Ascending aorta (tissue), 2 donors: ENCODE measurements at places on chromosomes 3 and 15.

DNA sequence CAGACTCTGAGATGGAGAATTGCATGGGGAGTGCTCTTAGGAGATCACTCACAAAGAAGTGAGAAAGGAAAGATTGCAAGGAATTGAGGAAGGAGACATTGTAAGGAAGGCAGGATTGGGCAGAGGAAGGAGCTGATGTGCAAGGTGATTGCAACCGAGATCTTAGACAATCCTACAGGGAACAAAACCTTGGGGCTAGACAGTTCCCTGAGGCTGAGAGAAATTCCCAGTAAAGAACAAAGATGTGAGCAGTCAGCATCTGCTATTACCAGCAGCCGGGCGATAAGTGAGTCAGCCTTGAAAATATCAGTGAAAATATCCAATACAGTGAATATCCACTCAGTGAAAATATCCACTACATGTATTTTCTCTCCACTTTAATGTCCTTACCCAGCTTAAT, 143.6 kb upstream of the TBC1D5 start:
- DNase-seq, result no peak

- DNase-seq, result no peak
These were observed 172.3 kb upstream of the UBE2E1 start for GRCh38 chr3:23633261-23633960.

GRCh38 chr15:42681119-42681518, 55.8 kb downstream of the CDAN1 start:
- no peak for DNase-seq

DNA sequence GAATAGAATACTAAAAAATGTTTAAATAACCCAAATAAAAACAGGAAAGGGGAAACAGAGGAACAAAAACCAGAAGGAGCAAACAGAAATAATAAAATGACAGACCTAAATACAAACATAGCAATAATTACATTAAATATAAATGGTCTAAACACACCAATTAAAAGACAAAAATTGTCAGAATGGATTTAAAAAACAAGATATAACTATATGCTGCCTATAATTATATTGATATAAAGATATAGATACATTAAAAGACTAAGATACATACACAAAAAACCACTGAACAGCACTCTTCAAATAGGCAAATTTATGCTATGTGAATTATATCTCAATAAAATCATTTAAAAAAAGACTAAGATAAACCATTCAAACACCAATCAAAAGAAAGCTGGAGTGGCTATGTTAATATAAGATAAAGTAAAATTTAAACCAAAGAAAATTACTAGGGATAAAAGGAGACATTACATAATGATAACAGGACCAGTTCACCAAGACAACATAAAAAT, 168.9 kb downstream of the SMAD6 start:
- DNase-seq, result no peak

GRCh38 chr3:172031996-172032395, 7.4 kb upstream of the FNDC3B start:
- no peak for DNase-seq
